Activated naive CD4-positive, alpha-beta T cell treated with Interleukin-2 at 50 U/mL for 16 hours (primary cell): ENCODE measurements at places on chromosomes 4 and X.

DNA sequence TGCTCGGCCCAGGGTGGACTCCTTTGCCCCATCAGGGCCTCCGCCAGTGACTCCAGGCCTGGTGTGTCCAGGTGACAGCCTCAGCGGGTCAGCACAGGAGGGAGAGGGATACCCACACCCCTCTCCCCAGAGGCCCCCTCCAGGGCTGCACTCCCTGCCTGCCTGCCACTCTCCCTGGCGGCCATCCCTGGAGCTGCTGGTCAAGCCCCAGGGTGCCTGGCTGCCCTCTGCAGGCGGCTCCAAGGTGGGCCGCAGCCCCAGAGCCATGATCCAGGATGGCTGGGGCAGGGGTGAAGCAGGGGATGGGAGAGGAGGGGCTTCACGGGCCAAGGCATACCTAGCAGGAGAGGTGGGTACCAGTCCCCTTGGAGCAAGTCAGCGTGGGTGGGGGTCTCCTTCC lies 3.8 kb downstream of the FGFRL1 start:
- no peak for DNase-seq

DNA sequence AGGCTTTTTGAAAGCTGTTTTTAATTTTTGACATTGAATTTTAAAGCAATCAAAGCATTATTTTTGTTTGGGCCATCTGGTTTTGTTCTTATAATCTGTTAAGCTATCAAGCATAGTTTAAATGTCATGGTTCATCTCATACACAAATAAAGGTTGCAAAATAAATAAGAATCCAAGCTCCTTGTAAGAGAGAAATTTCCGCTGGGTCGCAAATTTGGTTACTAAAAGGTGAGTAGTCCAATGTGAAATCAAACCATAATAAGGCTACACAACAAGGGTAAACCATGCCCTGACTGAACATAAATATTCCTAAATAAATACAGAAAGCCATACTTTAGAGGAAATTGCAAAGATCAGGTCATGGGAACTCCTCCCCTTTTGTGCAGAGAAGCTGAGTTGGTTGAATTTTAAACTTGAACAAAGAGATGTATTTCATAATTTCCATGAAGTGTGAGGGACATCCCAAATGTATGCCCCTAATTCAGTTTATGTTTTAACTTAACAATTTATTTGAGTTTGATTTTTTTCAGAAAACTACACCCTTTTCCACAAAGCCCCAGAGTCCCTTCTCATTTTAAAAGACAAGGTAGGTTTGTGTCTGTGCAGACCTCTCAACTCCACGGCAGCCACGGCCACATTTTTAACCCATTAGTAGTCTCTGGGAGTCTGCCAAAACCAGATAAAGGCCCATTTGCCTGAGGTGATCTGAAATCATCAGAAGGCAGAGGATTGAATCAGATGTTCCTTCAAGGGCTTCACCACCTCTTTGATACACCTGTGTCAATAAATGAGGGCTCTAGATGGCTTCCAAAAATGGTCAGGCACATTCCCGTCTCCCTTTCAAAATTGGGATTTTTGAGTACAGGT lies 85.2 kb downstream of the PLAC1 start:
- no peak for DNase-seq

- DNase-seq, result no peak
Measured at GRCh38 chr4:184891816-184892397, 66.1 kb upstream of the ACSL1 start.

GRCh38 chr4:81648576-81649275 lies 177.0 kb upstream of the RASGEF1B start:
- DNase-seq, result peak; percentile 40

DNA sequence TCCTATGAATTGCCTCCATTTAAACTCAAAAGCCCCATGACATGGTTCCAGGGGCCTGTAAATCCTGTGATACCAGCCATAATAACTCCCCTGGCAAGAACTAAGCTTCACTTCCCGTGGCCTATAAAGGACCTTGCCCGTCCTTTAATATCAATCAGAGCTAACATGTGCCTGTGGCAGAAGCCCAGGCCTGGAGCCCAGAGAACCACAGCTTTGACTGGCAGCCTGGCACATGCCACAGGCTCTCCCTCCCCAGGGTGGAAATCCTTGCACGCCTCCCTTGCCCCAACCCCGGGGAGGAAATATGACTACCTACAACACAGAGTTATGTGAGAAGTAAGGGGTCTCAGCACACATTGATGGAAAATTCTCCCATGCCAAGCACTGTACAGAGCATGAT lies 287.4 kb downstream of the RAB28 start:
- DNase-seq, result no peak
